ENCODE measurements at places on chromosomes 3 and 15.

- DNase-seq: no peak
These were observed 2.8 kb downstream of the GPD1L start for GRCh38 chr3:32109256-32109655.

- DNase-seq: no peak
These were observed 422 bp upstream of the SETMAR start for GRCh38 chr3:4302747-4303146.

GRCh38 chr3:82353306-82354171 is 592.1 kb upstream of the GBE1 start:
- no peak for DNase-seq

DNA sequence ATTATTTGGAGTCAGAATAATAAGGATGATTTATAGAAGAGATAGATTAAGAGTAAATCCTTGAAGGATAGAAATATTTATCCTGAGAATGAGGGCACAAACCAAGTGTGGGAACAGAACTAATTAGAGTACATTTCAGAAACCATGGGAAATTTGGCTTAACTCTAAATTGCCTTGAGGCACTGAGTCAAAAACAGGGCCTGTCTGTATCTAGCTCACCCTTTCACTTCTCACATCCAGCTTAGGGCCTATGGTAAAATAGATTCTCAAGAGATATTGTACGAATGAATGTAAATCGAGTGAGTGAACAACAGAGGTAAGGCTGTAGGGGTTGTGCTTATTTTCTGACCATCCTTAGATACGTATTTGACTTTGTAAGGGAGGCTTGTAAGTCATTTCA is 586.1 kb upstream of the DPPA4 start:
- no peak for DNase-seq

- no peak for DNase-seq
These were observed 108.5 kb downstream of the SYNPR start for GRCh38 chr3:63386568-63386967.

DNA sequence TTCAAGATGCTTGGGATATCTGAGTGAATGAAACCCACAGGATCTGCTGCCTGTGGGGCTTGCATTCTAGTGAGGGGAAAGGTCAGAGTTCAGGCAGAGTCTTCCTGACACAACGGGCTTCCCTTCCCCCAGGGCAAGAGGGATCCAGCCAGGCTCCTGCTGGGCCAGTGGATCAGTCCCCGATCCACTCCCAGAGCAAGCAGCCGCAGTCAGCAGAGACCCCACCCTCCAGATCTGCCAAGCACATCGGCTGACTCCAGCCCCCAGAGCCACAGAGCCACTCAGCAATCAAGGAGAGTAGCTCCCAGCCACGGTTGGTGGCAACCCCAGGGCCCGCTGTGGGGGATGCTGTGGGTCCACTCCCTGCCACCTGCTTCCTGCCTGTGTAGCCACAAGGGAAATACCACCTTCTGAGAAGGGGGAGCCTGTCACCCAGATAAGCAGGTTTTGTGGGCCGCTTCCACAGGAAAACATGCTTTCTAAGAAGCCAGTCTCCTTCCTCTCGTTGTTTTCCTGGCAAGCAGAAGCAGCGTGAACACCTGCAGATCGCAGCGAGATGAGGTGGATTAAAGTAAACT is 44.9 kb downstream of the CPN2 start:
- DNase-seq: no peak

- DNase-seq: no peak
These were observed 32.3 kb upstream of the CTSH start for GRCh38 chr15:78977091-78977571.

GRCh38 chr15:71422530-71423259 is 307.4 kb downstream of the THSD4 start:
- DNase-seq: no peak

- DNase-seq: no peak
These were observed 236.6 kb downstream of the KCNH8 start for GRCh38 chr3:19384868-19385267.

DNA sequence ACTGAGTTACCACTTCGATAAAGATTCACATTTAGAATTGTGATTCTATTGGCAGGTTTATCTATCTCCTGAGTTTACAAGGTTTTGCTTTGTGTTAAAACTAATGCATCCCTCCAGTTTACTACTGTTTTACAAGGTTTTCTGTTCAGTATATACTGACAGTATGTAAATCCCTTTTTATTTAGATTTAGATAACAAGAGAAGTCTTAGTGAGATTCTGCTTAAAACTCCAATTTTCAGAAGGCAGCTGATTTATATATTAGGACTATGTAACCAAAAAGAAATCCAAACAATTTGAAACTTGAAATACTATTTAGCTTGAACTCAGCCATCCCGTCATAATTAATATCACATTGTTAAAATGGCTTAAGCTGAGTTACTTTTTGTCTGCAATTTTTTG is 619.2 kb downstream of the NAALADL2 start:
- no peak for DNase-seq

Data from activated naive CD4-positive, alpha-beta T cell (primary cell).